Body of pancreas (tissue), 4 donors: ENCODE measurements at places on chromosomes 13 and 19. TPM values are rescaled to one million over a fixed set of nuclear protein-coding genes. Genes with fewer than 3 reads are reported as not detected.

OSCAR gene
- total RNA-seq = 2.3 TPM

ZNF708 gene
- total RNA-seq = 14.5 TPM

FOSB gene
- 4.2 TPM for total RNA-seq

SAMD4B gene
- 41.5 TPM for total RNA-seq

TUBB4A gene
- 3.4 TPM for total RNA-seq

RYR1 gene
- total RNA-seq = 1.0 TPM

ZNF440 gene
- 6.0 TPM for total RNA-seq

SULT2A1 gene
- total RNA-seq = not detected

CLEC11A gene
- total RNA-seq = 5.2 TPM

CEACAM8 gene
- total RNA-seq = not detected

ARHGAP33 gene
- total RNA-seq = 71.5 TPM

SPRYD7 gene
- 4.9 TPM for total RNA-seq

DNA sequence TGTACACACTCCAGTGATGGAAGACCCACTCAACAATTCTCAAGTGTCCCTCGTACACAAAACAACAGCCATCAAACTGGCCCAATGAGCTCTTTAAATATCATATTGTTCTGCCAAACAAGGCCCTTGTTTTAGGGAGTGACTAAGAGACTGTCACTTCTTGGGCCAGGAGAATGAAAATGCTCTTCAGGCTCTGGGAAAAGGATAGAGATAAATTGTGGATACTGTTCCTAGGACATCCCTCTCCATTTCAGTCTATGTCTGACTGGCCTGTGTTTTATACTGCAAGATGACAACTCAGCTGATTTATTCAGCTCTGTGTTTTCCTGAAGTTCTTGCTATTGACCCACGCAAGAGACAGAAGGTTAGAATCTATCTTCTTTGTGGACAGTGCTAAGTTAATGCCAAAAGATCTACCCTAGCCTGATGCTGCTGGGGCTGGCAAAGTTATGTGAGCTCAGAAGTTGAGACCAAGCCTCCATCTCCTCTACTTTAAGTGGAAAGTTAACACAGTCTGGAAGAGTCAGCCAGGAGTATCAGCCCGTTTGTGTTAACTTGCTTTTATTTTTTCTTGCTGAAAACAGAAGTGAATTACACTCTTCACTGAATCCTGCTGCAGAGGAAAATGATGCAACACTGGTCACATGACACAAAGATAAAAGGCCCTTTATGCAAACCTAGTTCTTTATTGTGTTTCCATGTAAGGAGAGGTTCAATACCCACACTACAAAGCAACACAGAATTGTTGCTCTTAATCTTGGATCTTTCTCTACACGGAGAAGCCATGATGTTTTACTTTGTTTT is 14.6 kb downstream of the FRY start:
- peak overlapping the region; percentile 59 for H3K27ac ChIP-seq
- peaks cover 46% of the 10 kb centered on the region for H3K4me1 ChIP-seq
- no peaks in the 10 kb centered on the region for H3K27me3 ChIP-seq
- no peaks in the 10 kb centered on the region for H3K36me3 ChIP-seq
- DNase-seq = peak; percentile 18

- H3K36me3 ChIP-seq = no peaks in the 10 kb centered on the region
- DNase-seq = no peak
- H3K4me1 ChIP-seq = no peaks in the 10 kb centered on the region
- H3K27ac ChIP-seq = no peak overlapping the region
Measured at GRCh38 chr19:30046522-30046921, 104.5 kb downstream of the URI1 start.

GRCh38 chr19:30390356-30390988 is 18.3 kb downstream of the ZNF536 start:
- no peak for DNase-seq
- H3K4me3 ChIP-seq = no peak overlapping the region
- no peak overlapping the region for H3K27ac ChIP-seq
- no peaks in the 10 kb centered on the region for H3K4me1 ChIP-seq

DNA sequence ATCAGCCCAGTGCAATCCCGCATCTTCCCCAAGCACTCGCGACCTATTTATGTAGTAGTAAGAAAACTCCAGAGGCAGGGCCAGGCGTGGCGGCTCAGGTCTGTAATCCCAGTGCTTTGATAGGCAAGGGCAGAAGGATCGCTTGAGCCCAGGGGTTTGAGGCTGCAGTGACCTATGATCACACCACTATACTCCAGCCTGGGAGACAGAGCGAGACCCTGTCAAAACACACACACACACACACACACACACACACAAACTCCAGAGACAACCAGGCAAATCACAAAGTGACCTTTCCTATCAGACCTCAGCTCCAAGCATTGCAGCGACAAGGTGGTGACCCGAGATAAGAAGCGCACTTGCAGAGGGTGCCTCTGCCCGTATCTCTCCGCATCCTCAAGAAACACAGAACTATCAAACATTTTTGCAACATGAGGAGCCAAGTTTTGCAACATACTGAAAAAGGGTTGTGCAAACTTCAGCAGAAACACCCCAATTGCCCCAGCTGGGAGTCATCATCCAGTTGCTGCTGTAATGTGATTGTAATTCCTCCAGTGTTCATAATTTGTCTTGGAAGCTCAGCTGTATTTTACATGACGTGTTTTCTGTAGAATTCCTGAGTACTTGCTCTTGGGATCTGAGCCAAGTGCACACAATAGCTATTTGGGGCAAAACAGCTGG is 8.7 kb upstream of the KLF2 start:
- H3K36me3 ChIP-seq = no peaks in the 10 kb centered on the region
- H3K27me3 ChIP-seq = no peaks in the 10 kb centered on the region
- no peaks in the 10 kb centered on the region for H3K4me1 ChIP-seq

DNA sequence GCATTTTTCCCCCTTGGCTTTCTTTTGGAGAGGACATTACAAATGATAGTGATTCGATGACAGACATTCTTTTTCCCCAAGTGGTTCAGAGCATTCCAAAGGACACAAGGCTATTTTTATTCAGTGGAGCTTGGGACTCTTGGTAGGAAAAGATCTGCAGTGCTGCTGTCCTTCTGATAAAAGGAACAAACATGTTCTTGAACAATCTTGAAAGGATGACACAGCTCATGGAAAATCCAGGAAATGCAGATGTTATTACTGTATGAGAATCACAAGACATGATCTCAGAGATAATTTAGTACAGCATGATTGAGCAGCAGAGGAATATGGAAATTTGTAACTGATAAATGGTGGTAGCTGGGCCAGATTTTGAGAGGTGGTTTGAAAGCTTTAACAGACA is 96.2 kb upstream of the RFC3 start:
- no peaks in the 10 kb centered on the region for H3K27me3 ChIP-seq
- DNase-seq = no peak
- H3K4me3 ChIP-seq = no peak overlapping the region

DNA sequence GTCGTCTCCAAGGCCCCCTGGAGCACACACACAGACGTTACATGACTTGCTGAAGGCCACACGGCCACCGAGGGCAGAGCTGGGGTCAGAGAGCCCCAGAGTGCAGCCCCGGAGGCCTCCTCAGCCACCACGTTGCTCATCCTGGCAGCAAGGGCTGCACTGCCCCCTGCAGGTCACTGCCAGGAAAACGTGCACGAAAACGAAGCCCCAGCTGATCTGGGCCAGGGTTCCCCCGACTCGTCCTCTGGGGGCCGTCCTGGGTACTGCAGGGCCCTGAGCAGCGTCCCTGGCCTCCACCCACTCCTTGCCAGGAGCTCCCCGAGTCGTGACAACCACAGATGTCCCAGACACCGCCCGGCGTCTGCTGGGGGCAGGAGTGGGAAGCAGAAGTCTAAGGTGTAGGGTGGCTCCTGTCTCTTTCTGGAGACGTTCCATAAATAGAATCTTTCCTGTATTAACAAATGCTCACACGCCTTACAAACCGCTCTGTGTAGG is 3.4 kb downstream of the TPGS1 start:
- no peaks in the 10 kb centered on the region for H3K36me3 ChIP-seq
- peak overlapping the region; percentile 52 for H3K27ac ChIP-seq
- no peak overlapping the region for H3K4me3 ChIP-seq
- no peaks in the 10 kb centered on the region for H3K27me3 ChIP-seq
- peaks cover 25% of the 10 kb centered on the region for H3K4me1 ChIP-seq

- peak; percentile 97 for DNase-seq
- H3K36me3 ChIP-seq = no peaks in the 10 kb centered on the region
- no peaks in the 10 kb centered on the region for H3K27me3 ChIP-seq
Measured at GRCh38 chr13:30071969-30072817, 221.8 kb upstream of the UBL3 start.

DNA sequence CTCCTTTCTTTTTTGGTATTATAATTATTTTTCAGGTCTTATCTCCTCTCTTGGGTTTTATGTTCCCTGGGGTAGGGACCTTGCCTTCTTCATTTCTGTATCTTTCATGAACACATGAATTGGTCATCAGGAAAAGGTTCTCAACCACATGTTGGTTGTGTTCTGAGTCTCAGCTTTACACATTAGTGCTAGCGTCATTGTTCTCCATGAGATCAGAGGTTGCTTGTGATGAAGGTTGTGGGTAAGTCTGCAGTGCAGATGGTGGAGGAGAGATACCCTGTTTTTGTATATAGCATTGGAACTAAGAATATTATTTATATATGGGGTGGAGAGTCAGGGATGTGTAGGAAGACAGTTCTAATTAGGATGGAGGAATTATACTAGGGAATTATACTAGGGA is 24.5 kb upstream of the CEACAM8 start:
- H3K4me3 ChIP-seq = no peak overlapping the region
- H3K27ac ChIP-seq = no peak overlapping the region
- H3K36me3 ChIP-seq = no peaks in the 10 kb centered on the region
- DNase-seq = no peak
- H3K4me1 ChIP-seq = no peaks in the 10 kb centered on the region

GRCh38 chr13:86792153-86792651 is 879.0 kb upstream of the SLITRK5 start:
- H3K27ac ChIP-seq = no peak overlapping the region
- H3K4me1 ChIP-seq = no peaks in the 10 kb centered on the region
- no peaks in the 10 kb centered on the region for H3K36me3 ChIP-seq
- no peak overlapping the region for H3K4me3 ChIP-seq
- no peak for DNase-seq
- H3K27me3 ChIP-seq = no peaks in the 10 kb centered on the region

- no peak for DNase-seq
- H3K36me3 ChIP-seq = no peaks in the 10 kb centered on the region
- no peaks in the 10 kb centered on the region for H3K27me3 ChIP-seq
- H3K4me3 ChIP-seq = no peak overlapping the region
- no peak overlapping the region for H3K27ac ChIP-seq
Measured at GRCh38 chr13:29160862-29161261, 340.7 kb downstream of the MTUS2 start.

DNA sequence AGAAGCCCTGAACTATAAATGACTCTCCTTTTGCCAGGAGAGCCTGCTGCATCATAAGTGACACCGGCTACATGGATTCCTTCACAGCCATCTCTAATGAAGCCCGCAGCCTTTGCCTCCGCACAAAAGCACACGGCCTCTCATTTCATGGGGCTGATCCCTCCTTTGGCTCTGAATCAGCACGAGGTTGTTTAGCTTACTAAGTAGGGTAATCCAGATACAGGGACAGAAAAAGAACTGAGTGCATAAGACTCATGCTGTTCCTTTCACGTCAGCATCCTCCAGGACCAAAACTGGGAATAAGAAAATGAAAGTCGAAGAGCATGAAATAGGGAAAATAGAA is 136.3 kb downstream of the DCT start:
- H3K4me1 ChIP-seq = peaks cover 6% of the 10 kb centered on the region
- no peak for DNase-seq
- no peaks in the 10 kb centered on the region for H3K27me3 ChIP-seq
- H3K36me3 ChIP-seq = no peaks in the 10 kb centered on the region
- H3K27ac ChIP-seq = no peak overlapping the region

GRCh38 chr13:101343128-101343787 is 73.0 kb downstream of the NALCN start:
- H3K36me3 ChIP-seq = no peaks in the 10 kb centered on the region
- H3K27ac ChIP-seq = no peak overlapping the region
- H3K4me3 ChIP-seq = no peak overlapping the region
- no peak for DNase-seq
- no peaks in the 10 kb centered on the region for H3K4me1 ChIP-seq

- H3K27me3 ChIP-seq = no peaks in the 10 kb centered on the region
- no peak overlapping the region for H3K27ac ChIP-seq
- H3K4me1 ChIP-seq = no peaks in the 10 kb centered on the region
Measured at GRCh38 chr13:31805841-31806240, 66.5 kb downstream of the RXFP2 start.

- no peak overlapping the region for H3K4me3 ChIP-seq
- peaks cover 8% of the 10 kb centered on the region for H3K4me1 ChIP-seq
- H3K36me3 ChIP-seq = peaks cover 4% of the 10 kb centered on the region
- no peaks in the 10 kb centered on the region for H3K27me3 ChIP-seq
Measured at GRCh38 chr13:113820813-113821651, 42.8 kb downstream of the GAS6 start.

GRCh38 chr13:111288276-111288675 is 32.2 kb upstream of the TEX29 start:
- DNase-seq = no peak
- peaks cover 15% of the 10 kb centered on the region for H3K4me1 ChIP-seq
- no peaks in the 10 kb centered on the region for H3K27me3 ChIP-seq
- no peak overlapping the region for H3K27ac ChIP-seq
- H3K4me3 ChIP-seq = no peak overlapping the region
- peaks cover 23% of the 10 kb centered on the region for H3K36me3 ChIP-seq

- no peak for DNase-seq
- H3K4me3 ChIP-seq = no peak overlapping the region
- no peaks in the 10 kb centered on the region for H3K4me1 ChIP-seq
- no peak overlapping the region for H3K27ac ChIP-seq
Measured at GRCh38 chr13:101681834-101682233, 229.4 kb downstream of the ITGBL1 start.

GRCh38 chr19:20307127-20307526 is 140.1 kb downstream of the ZNF486 start:
- no peaks in the 10 kb centered on the region for H3K27me3 ChIP-seq
- DNase-seq = peak; percentile 8
- peaks cover 23% of the 10 kb centered on the region for H3K4me1 ChIP-seq
- peak overlapping the region; percentile 15 for H3K27ac ChIP-seq

GRCh38 chr13:47723898-47724297 is 277.2 kb downstream of the SUCLA2 start:
- H3K36me3 ChIP-seq = no peaks in the 10 kb centered on the region
- no peaks in the 10 kb centered on the region for H3K27me3 ChIP-seq
- no peak overlapping the region for H3K4me3 ChIP-seq
